ENCODE measurements at places on chromosomes 12 and 14.
A peak's percentile ranks its signal among the peaks of the same experiment; 100 is the strongest.

- DNase-seq, result no peak
These were observed 130.1 kb downstream of the SLC41A2 start for GRCh38 chr12:104828015-104828414.

DNA sequence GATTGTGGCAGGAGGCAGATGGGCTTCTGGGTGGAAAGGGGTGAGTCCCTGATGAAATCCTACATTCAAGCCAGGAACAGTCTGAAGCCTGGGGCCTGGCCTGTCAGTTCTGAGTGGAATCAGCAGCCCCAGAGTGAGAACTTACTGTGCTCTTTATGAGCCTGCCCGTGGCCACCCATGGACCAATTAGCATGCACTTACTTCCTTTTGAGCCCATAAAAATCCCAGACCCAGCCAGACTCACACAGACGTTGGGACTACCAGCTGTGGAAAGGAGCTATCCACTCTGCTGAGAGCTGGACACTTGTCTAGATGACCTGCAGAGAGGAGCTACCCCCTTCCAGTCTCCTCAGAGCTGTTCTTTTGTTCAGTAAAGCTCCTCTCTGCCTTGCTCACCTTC is 104.5 kb downstream of the MNAT1 start:
- DNase-seq, result no peak

DNA sequence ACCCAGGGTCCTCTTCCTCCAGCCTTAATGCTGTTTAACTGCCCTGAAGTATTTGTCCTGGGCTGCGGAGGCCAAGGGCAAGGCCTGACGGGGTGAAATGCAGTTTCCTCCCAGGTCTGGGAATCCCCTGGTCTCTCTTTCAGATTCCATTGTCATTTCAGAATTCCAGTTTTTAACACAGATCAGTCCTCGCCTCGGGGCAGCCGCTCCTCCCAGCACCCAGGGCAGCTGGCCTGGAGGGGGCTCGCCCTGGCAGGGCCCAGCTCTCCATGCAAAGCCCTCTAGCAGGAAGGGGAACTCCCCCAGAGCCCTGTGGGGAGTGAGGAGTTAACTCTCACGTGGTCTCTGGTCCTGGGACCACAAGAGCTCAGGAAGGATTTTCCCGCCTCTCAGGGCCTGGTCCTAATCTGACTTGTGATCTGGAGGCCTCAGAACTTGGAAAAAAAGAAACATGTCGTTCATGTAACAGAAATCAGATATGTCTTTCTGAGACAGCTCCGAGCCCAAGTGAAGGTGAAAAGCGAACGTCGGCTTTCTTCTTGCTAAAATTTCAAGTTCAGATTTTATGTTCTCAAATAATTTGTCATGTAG is 265.6 kb upstream of the SFSWAP start:
- peak; percentile 49 for DNase-seq

DNA sequence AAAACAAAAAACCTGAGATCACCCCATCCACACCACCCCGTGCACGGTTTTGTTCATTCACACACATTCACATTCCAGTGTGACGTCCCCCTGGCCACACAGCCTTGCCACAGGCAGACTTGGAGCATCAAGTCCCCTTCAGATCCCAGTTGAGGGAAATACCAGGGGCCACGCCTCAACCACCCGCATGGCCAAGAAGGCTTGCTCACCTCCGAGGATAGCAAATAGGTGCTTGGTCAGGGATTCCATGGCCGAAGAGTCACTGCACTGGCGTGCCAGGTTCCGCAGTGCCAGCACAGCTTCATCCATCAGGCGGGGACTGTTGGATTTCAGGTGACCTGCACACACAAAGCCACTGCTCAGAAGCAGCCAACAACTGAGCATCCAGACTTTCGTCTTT is 19.0 kb downstream of the GCN1 start:
- no peak for DNase-seq

DNA sequence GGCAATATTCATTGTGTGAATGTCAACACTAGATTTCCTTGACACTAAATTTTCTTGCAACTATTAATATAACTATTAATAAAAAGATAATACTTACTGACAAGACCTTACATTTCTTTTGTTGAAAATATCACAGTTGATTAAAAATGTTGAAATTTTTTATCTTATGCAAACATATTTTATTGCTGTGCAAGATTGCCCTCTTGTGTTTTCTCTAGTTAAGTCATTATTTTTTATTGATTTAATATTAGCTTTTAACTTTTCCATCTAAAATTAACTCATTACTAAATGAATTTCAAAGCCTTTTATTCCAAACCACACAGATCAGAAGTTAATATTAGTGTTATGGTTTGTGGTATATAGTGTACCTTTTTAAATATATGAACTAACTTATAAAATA is 11.7 kb upstream of the NAA30 start:
- DNase-seq, result no peak

DNA sequence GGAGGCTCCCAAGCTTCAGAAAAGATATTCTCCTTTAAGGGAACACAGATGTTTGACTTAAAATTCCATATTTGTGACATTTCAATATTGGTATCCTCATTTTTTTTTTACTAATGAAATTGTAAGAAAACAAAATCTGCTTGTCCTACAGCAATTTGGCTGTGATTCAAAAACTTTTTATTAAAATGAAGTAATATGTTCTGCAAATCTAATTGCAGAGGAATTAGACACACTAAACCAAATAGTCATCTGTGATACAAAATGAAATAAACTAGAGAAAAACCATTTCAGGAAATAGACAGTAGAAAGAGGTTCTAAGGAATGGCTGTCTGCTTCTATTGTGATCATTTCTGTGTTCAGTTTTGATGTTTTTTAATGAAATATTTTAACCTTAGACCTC is 50.1 kb upstream of the HIF1A start:
- no peak for DNase-seq

- DNase-seq, result no peak
These were observed 162.7 kb upstream of the TMTC2 start for GRCh38 chr12:82523996-82524395.

GRCh38 chr12:78316136-78316535 is 485.4 kb downstream of the NAV3 start:
- DNase-seq, result no peak

GRCh38 chr12:47317175-47317915 is 237.6 kb upstream of the AMIGO2 start:
- no peak for DNase-seq

DNA sequence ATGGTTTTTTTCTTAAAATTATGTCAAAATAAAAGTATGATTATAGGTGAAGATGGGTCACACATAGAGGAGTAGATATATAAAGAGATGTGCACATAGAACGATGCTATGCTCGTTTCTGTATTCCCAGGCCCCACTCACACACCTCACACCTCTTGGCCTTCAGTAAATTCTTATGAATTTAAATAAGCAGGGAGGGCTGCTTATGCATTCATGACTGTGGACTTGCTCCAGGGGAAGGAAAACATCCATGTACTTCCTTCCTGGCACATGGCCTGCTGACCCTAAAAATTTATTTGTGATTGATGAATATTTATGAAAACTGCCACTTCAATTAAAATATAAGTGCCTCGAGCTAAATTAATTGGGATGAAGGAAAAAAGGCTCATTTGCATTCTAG is 1306.7 kb upstream of the TMEM132C start:
- DNase-seq, result no peak

- no peak for DNase-seq
These were observed 34.6 kb upstream of the PYGL start for GRCh38 chr14:50978888-50979287.

GRCh38 chr12:76312315-76312714 is 35.9 kb downstream of the BBS10 start:
- no peak for DNase-seq

DNA sequence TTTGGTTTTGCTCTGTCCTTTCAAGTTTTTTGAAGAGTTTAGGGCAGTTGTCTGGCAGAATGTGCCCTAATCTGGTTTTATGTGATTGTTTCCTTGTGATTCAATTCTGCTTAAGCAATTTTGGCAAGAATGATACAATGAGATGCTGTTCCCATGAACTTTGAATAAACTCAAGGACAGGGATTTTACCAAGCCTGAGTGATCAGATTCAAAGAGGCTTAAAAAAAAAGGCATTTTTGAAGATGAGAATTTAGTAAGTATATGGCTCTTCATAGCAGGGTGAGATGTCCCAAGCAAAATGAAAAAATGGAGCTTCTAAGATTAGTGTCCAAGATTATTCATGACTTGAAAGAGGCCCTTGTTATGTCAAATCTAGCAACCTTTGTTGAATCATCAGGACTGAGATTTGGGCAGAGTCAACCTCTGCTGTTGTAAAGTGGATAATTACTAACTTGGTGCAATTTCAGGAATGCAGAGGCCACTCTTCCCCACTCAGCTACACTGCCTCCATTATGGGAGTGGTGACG is 180.6 kb upstream of the NUDT4 start:
- DNase-seq, result peak; percentile 45

- no peak for DNase-seq
These were observed 90.8 kb upstream of the PTPRQ start for GRCh38 chr12:80353254-80353653.

GRCh38 chr12:19719672-19720071 is 280.4 kb downstream of the AEBP2 start:
- DNase-seq, result no peak

DNA sequence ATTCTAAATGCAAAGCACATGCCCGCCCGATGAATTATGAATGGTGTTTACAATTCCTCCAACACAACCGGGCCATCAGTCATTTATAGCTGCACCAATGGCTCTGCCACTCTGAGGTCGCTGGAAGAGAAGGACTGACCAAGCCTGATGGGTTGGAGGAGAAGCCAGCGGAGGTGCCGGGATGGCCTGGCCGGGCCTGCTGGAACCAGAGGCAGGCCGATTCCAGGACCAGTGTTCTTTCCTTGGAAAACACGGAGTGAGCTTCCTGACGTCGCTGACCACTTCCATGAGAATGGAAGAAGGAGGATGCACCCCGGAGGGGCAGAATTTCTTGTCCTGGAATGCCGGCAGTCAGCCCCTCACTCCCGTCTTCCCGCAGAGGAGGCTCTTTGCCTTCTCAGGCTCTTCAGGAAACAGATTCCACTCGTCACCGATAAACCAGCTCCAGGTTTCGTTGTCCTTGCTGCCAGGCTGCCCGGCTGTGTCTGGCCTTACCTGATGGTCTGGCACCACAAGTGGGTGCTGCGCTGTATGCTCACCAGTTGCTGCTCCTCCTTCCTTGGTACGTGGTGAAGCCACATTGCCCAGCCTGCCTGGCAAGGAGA is 358.5 kb upstream of the SFSWAP start:
- no peak for DNase-seq

- peak; percentile 21 for DNase-seq
These were observed 59.7 kb downstream of the DAO start for GRCh38 chr12:108939594-108939993.

DNA sequence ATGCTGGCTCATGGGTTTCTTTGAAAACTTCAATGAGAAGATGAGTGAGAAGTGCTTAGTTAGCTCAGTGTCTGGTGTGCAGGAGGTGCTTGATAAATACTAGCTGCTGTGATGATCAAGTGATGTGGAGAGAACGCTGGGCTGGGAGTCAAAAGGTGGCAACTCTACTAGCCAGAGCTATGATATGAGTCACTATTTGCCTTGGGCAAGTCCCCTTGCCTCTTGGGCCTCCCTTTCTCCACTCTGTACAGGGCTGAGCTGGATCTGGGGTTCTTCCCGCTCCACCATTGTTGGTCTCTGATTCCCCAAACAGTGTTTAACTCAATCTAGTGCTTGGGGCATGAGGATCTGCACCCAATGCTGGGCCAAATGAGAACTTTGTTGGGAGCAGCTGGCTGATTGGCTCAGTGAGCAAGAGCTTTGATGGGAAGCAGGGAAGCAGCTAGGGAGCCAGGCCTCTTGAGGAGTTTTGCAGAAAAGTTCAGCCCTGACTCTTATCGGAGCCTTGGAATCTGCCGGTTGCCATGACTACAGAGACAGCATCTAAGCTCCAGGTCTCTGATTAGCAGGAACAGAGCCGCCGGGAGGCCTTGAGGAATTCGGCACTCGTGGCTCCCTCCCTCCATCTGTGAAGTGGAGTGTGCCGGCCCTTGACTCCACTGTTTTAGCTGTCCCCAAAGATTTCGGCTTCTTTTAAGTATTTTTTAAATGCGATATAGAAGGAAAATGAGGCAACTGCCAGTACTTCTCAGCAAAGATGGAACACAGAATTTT is 82.1 kb upstream of the HSPB8 start:
- peak; percentile 93 for DNase-seq

GRCh38 chr12:65414526-65414925 is 136.0 kb downstream of the MSRB3 start:
- no peak for DNase-seq

DNA sequence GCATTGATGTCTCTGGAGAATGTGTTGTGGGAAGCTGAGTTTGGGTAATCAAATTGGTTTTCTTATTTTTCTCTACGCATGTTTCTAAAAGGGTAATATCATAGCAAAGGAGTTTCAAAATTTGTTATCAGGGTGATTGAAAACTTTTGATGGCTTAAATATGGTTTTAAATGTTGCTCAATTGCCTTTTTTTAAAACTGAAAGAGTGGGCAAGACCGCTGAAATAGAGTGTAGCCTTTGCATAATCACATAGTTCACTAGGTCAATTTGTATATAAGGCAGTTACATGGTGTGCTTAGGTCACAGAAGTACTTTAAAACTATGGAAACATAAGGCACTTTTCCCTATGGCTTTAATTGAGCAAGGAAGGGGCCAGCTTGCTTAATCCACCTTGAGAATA is 167.4 kb downstream of the SNAPC1 start:
- no peak for DNase-seq

GRCh38 chr14:104708606-104709268 is 15.3 kb upstream of the ADSS1 start:
- DNase-seq, result peak; percentile 61

GRCh38 chr12:75177997-75178396 is 31.6 kb downstream of the KCNC2 start:
- peak; percentile 72 for DNase-seq

GRCh38 chr14:29462321-29462720 is 465.3 kb downstream of the PRKD1 start:
- DNase-seq, result no peak

DNA sequence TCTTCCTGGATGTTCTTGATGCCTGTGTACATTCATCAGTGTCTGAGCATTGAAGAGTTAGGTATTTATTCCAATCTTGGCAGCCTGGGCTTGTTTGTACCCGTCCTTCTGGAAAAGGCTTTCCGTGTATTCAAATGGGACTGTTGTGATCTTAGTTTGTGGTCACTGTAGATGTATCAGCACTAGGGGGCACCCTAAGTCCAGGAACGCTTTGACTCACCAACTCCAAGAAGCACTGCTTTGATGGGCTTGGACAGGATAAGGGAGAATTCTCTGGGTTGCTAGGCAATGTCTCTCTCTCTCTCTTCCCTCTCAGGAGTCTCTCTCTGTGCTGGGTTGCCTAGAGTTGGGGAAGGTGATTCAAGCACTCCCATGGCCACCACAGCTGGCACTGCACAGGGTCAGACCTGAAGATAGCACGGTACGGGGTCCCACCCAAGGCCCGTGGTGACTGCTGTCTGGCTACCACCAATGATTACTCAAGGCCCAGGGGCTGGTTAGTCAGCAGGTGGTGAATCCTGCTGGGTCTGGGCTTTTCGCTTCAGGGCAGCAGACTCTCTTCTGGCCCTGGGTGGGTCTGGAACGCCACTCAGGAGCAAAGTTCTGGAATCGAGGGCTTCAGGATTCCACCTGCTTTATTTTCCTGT is 211.1 kb upstream of the RGS6 start:
- peak; percentile 54 for DNase-seq

GRCh38 chr14:77508249-77508648 is 9.6 kb upstream of the ISM2 start:
- no peak for DNase-seq

GRCh38 chr12:54700301-54700700 is 52.1 kb upstream of the DCD start:
- DNase-seq, result no peak

- DNase-seq, result no peak
These were observed 5.4 kb downstream of the KRT8 start for GRCh38 chr12:52899338-52900035.

- no peak for DNase-seq
These were observed 161.1 kb downstream of the NUAK1 start for GRCh38 chr12:105977652-105978051.

All from umbilical cord (tissue), 2 donors.